ENCODE measurements at places on chromosomes 13 and 19.

DNA sequence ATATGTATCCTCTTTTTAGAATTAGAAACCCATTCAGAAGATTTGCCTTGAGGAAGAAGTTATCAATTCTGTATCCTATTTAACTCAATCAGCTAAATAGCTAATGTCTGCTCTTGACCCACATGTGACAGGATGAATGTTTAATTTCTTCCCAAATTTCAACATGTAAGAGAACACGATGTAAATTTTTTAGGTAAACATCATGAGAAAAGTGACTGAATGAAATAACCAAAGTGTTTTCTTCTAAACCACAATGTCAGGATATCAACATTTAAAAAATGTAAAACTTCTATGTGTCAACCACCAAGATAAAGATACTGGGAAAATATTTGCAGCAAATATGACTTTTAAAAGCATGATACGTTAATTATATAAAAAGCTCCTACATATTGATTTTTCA lies 302.4 kb downstream of the DCT start:
- ATAC-seq: no peak

DNA sequence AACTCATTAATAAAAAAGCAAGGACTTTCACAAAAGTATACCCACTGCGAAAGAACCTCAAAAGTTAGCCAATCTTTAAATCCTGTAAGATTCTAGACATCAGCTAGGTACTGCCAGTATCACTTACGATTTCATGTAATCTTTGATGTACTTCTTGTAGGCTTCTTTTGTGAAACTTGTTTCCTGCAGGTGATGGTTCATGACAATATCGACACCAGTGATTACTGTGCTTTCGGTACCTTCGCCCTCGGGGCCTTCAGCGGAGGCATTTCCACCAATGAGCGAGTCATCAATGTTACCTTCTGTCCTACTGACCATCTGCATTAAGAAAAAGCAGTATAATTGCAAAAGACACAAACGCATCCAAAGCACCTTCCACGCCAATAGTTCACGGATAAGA lies 1.1 kb downstream of the TPT1 start:
- peak; percentile 6 for ATAC-seq

DNA sequence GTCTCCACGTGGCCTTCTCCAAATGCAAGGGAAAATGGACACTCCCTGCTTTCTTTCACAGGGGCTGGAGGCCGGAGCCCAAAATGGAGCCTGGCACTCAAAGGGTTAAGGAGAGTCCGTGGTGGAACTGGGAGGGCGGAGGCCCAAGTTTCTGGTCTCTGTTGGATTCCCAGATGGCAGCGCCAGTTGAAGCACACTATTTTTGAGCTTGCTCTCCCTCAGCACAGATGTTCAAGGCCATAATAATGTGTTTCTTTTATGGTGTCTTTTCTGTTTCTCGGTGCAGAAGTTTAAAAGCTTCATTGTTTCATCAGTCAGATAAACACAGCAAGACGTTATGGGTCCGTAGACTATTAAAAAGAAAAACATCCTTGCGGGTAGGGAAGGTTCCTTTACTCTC lies 67.6 kb downstream of the TNFRSF19 start:
- no peak for ATAC-seq

DNA sequence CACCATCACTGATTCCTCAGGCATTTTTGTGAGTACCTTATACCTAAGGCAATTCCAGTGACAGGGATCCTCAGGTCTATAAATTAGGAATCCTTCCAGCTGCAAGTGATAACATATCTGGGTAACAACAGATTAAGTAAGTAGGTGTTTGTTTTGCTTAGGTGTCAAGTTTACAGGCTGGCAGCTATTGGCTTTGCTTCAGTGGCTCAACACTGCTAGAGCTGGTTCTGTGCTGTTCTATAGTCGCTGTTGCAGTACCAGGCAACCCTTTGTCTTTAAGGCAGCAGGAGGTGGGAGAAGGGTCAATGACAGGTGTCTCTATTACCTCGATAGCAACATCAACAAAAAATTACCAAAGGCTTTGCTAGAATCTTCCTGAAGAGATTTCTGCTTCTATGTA lies 27.0 kb downstream of the SLC10A2 start:
- ATAC-seq: no peak

- ATAC-seq: no peak
Measured at GRCh38 chr19:45884682-45885555, 1.0 kb downstream of the IRF2BP1 start.

GRCh38 chr13:24627090-24627714 lies 53.0 kb upstream of the ATP12A start:
- no peak for ATAC-seq

DNA sequence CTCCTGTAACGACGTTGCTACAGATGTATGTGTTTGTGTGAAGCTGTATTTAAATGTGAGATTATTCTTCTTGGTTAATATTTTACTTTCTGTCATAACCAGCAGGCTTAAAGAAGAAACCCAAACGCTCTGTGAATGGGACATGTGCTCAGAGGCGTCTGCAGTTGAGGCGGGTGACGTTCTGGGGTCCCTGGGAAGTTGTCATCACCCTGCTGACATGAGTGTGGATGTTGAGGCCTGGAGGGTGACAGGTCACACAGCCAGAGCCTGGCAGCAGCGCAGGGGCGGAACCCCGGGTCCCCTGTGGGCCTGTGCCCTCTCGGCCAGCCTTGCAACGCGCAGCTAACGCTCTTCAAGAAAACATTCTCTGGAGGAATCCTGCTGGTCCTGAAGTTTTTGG lies 16.6 kb downstream of the RASA3 start:
- ATAC-seq: no peak

GRCh38 chr19:40588110-40588854 lies 11.6 kb downstream of the SHKBP1 start:
- no peak for ATAC-seq

DNA sequence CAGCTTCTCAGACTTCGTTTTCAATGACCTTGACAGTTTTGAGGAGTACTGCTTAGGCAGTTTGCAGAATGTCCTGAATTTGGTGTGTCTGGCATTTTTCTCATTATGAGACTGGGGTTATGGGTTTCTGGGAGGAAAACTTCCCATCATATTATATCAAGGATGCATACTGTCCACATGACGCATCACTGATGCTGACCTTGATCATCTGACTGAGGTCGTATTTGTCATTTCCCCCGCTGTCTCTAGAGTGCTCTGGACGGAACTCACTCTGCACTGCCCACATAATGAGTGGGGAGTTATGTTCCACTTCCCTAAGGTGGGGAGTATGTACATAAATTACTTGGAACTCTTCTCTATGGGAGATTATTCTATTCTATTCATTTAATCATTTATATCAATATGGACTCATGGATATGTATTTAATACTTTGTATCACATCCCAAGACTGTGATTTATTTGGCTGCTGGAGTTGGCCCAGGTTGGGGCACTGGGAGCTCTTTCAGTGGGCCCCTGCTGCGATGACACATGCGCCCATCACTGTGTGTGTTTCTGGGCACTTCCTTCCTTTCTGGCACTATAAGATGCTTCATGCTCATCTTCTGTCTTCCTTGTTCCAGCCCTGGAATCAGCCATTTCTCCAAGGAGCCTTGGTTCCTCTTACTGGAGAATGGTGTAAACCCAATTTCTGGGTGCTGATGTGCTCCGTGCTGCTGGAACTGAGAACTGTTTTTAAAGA lies 138.6 kb downstream of the MIPEP start:
- no peak for ATAC-seq

GRCh38 chr19:54677217-54677616 lies 14.4 kb downstream of the LILRB4 start:
- ATAC-seq: no peak

DNA sequence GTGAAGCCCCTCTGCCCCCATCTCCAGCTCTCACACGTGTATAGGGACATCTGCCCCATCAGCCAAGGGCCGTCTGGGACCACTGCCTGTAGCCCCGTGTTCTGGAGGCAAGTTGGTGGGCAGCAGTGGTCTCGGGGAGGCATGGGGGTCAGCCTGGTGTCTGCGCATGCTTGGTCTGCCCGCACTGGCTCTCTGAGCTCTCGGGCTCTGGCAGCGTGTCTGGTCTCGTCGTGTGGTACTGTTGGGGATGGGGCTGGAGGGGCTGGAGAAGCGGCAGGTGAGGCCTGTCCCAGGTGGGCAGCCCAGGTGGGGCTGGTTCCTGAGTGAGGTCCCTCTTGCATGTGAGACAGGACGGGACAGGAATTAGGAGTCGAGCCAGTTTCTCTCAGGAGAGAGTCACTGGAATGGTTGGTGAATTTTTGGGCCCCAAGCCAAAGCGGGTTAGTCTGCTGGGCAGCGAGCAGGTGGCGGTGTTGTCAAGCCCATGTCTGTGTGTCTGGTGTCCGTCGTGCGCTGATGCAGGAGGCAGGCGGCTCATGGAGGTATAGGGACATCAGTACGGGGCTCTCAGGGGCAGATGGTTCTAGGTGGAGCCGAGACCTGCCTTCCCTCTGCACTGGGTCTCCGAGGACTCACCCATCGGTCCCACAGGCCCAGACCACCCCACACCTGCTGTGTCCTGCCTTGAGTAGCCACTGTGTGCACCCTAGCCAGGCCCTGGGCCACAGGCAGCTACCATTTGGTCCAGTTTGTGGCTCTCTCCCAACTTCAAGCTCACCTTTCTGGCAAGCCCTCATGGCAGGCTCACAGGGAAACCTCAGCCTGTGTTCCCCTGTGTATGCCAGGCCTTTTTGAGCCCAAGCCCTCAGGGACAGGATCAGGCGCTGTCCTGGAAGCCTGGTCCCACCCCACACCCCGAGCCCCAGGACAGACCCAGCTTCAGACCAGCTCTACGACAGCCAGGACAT lies 18.2 kb downstream of the COMP start:
- ATAC-seq: no peak

DNA sequence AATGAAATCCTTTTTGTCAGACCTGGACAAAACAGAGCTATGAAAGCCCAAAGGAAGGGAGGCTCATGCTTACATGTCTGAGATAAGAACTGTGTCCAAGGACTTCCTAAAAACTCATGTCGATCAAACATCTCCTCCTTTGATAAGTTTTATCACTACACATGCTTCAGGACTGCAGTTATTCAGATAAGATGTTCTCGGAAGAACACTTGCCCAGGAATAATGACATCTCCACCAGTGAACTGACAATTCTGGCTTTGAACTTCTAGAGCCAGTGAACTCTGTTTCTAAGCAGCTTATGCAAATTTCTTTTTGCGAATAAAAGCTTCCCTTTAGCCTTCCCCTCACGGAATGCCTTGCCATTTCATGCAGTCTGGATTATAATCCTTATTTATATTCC lies 561.6 kb downstream of the TBC1D4 start:
- no peak for ATAC-seq

Data from activated CD4-positive, CD25-positive, alpha-beta regulatory T cell treated with anti-CD3 and anti-CD28 coated beads, Interleukin-2, amount 50 U/mL, for 24 hours (primary cell).